Activated naive CD4-positive, alpha-beta T cell treated with Interleukin-2 at 50 U/mL for 16 hours (primary cell): ENCODE measurements at places on chromosomes 3 and 15.

DNA sequence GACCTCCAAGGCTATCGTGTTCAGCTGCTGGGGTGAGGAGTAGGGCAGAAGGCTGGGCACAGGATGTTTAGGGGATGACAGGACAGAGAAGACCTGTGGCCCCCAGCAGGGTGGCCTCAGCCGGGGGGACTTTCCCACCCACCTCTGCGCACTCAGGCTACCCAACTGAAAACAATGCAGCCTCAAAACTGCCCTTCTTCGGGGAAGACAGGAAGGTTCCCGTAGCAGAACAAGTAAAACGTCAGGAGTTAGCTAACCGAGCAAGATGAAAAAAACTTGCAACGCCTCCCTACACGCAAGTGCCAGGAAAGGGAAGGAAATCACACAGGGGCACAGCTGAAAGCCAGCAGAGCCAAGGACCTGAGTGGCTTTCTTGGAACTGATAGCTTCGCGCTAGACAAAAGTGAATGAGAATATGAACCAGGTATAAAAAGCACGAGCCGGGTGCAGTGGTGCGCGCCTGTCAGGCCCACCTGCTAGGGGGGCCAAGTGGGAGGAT is 38.4 kb upstream of the FURIN start:
- peak; percentile 60 for DNase-seq

DNA sequence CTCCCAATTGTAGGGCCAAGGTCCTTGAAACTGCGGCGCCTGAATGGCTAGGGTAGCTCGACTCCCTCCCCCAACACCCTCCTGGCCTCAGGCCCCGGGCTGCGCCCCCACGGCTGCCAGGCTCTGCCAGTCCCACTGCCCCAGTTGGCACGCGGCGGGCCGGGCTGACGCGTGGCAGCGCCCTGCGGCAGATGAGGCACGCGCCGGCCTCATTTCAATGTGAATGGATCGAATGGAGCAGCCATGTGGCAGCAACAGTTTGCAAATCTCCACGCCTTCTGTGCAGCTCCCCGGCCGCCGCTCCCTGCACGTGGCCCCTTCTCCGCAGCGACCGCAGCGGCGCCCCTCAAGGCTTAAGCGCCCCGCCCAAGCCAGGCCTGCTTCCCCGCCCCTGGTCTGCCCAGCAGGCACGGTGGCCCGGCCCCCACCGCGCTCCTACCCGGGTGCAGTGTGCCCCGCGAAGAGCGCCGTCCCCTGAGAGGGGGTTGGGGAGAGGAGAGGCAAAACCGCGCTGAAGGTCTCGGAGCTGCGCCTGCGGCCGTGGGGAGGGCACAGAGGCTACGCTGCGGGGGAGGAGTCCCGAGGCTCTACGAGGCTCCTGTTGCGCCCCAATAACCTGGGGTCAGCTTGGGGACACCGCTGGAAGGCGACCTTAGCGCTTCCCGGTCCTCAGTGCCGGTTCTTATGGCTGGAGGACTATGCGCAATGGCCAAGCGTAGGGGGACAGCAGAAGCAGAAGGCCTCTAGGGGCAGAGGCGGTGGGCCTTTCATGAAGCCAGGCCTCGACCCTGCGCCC is 3.1 kb upstream of the DLL4 start:
- peak; percentile 22 for DNase-seq

GRCh38 chr15:79673416-79674123 is 223.2 kb downstream of the MTHFS start:
- no peak for DNase-seq

- DNase-seq: no peak
These were observed 25.4 kb downstream of the TGM4 start for GRCh38 chr3:44899683-44900367.

- DNase-seq: no peak
These were observed 62.2 kb downstream of the UMPS start for GRCh38 chr3:124792341-124793040.

DNA sequence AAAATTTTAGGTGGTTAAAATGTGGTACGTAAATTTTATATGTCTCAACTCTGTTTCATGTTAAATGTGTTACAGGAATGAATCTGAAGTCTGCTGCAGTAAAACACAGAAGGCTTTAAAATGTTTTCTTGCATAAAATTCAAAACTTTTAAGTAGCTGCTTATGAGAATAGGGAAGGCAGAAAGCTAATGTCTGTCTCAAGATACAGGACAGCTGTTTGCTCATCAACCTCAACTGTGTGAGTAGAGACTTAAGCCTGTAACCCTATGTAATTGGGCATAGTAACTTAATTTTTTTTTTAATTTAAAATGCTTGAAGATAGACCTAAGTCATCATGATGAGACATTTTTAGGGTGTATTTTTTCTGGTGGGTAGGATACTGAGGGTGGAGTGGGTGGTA is 38.9 kb downstream of the ZFAND6 start:
- DNase-seq: no peak

GRCh38 chr3:197881270-197881969 is 68.6 kb upstream of the RPL35A start:
- no peak for DNase-seq

- no peak for DNase-seq
These were observed 192.7 kb upstream of the TOPAZ1 start for GRCh38 chr3:44048949-44049348.

DNA sequence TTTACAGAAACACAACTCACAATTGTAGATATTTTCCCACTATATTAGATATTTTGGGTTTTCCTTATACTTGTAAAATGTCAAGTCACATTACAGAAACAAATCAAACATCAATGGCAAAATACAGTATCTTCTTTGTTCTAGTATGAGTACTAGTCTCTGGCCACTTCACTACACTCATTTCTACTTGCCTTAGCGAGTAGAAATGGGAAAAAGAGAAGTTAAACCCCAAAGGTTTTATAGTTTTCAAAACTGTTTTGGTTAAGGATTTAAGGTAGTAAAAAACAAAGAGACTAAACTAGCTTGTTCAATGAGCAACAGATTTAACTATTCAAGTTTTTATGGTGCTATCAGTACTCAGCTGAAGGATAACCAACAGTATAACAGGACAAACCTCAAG is 81.7 kb downstream of the BTD start:
- DNase-seq: no peak

- DNase-seq: no peak
These were observed 17.3 kb upstream of the HDAC11 start for GRCh38 chr3:13462822-13463221.

DNA sequence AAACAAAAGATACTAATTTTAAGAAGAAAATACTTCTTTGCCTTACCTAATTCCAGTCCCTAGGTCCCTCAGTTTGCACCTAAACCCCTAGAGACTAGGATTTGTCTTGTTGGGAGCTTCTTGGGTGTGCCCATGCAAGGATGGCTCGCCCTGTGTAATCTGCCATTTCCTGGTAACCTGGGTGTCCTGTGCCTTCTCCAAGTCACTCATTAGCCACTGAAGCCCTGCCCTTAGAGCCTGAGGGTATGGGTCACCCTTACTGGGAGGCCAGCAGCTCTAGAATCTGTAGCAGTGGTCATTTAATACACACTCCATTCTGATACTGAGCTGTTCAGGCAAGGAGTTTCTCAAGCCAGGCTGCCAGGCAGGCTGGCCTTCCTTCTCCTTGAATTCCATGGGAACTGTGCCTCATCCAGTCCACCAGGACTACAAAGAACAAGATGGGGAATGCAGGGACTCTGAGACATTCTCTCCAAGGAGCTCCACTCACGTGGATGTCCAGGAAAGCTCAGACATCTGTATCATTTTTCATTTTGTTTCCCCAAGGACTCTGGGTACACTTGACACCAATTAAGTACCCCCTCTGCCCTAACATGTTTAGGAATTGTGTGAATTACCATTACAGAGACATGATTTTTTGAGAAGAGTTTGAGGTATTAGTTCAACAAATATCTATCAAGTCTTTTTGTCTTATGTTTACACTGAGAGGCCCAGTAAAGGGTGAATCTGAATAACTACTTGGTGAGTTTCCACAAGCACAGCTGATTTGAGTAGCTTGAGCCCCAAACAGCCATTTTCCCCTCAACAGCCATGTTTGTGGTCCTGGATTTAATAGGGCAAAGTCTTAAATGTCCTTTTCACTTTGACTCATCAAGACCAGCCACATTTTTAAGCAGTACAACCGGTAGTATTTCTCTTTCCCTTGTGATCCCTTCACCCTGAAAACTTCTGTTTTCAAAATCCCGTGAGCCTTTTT is 52.6 kb downstream of the ARNT2 start:
- DNase-seq: no peak

DNA sequence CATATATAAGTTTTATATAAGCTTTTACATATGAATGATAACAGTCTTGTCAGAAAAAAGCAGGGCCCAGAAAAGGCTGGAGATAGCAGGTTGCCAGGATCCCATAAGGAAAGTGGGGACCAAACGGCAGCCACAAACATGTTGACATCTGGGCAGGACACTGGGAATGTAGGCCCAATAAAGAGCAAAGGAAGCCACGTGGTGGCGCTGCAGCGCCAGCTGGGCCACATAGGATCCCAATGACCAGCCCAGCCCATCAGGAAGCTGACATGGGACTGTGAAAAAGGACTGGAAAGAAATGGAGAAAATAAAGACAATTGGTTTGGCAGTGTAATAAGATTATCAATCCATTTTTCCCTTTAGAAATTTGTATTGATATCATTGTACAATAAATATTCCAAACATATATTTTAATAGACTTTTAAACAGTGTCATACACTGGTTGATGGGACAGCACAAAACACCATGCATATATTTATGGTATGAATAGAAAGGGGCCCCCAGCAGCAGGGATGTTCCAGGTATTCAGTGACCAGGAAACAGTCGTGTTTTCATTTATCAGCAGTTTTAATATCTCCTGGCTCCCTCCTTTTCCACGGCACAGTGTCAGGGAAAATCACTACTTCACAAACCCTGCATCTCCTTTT is 89.0 kb upstream of the STRIT1 start:
- no peak for DNase-seq

DNA sequence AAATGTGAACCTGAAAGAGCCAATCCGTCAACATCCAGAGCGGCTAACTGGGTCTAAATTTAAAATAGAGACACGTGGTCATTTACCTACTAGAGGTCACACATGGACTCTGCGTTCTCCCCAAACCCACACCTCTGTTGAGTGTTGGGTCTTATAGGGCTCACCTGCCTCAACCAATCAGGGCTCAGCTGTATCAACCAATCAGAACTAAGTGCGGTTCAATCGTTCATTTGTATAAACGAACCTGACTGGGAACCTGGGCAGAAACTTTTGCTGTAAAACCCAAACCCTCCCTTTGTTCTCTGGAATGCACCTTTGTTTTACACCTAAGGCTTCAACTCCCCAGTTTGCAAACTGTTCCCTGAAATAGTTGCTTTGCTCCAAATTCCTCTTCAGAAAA is 8.9 kb downstream of the DNAAF4 start:
- DNase-seq: no peak

GRCh38 chr3:187150186-187150585 is 10.9 kb upstream of the RPL39L start:
- DNase-seq: no peak

DNA sequence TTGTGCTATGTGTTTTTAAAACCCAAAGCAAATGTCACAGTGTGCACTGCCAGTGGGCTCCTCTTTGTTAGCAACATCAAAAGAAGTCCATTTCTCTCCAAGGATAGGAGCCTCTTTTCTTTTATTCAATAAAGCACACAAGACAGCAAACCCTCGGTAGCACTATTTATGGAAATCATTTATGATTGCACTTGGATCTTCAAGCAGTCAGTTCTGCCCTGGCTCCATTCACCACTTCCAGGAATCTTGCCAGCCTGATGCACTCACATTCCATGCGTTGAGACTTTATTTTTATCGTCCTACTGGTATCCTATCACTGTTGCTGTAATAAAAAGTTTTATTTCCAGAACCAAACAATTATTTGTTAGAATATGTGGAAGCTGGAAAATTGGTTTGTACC is 412.1 kb downstream of the TBL1XR1 start:
- DNase-seq: no peak

GRCh38 chr3:153910387-153910786 is 210.8 kb upstream of the ARHGEF26 start:
- no peak for DNase-seq

DNA sequence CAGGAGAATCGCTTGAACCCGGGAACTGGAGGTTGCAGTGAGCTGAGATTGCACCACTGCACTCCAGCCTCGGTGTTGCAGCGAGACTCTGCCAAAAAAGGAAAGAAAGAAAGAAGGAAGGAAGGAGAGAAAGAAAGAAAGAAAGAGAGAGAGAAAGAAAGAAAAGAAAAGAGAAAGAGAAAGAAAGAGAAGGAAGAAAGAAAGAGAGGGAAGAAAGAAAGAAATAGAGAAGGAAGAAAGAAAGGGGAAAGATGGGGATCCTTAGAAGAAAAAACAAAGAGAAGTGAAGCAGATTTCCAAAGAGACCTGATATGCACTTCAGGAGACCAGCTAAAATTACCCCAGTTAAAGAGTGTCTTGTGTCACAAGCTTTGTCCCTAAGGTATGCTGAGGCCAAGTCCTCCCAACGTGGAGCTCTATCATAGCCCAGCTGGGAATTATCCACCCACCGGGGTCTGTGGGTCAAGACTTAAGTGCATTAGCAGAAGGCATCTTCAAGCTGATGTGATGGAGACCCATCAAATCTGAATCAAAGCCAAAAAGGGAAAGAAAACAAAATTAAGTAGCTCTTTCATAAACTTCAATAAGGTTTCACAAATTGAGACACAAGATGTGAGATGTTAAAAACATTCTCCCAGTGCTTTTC is 17.8 kb upstream of the AKAP13 start:
- DNase-seq: no peak

DNA sequence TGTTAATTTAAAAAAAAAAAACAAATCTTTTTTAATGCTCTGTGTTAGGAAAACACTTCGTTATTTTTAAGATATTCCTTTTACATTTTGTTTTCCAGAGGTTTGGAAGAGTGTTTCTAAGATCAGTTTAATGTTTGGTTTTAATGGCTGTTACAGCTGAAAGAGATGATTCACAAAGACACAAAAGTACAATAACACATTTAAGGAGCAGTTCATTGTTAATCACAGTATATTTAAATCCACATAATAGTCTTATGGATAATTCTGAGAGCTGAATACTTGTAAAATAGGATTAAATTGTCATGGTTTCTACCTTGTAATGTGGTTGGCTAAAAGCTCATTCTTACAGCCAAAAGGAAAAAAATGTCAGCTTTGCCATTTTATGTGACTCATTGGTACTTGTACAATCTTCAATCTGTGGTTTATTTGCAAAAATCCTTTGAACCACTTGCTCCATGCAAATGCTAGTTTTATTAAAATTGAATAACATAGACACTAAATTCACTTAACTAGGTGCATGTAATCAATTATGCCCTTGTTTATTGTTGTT is 426.4 kb downstream of the NLGN1 start:
- DNase-seq: no peak

GRCh38 chr3:144431134-144431533 is 459.5 kb downstream of the DIPK2A start:
- no peak for DNase-seq

GRCh38 chr3:151112731-151113130 is 27.3 kb downstream of the MED12L start:
- DNase-seq: no peak

DNA sequence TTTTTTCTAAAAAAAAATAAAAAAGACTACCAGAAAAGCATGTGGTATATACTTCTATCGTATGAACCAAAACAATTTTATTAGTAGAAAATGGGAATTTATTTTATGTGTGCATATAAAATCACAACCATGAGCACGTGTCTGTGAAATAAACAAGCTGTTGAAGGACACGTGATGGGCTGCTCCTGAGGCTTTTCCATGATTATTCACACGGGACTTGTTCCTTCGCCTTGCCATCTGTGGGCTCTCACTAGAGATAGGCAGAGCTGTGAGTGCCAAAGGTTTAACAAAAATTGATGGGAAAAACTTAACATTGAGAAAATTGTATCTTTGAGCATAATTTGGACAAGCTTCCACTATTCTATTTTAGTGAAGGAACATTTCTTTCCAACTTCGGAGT is 12.4 kb upstream of the ETV5 start:
- DNase-seq: no peak
